ENCODE measurements at places on chromosomes 16 and 17. TPM values are rescaled to one million over a fixed set of nuclear protein-coding genes. Genes with fewer than 3 reads are reported as not detected.

- no peak for DNase-seq
These were observed 28.2 kb upstream of the CCL1 start for GRCh38 chr17:34391241-34391640.

GRCh38 chr16:26316683-26317464 is 625.1 kb downstream of the HS3ST4 start:
- DNase-seq: peak; percentile 12

DNA sequence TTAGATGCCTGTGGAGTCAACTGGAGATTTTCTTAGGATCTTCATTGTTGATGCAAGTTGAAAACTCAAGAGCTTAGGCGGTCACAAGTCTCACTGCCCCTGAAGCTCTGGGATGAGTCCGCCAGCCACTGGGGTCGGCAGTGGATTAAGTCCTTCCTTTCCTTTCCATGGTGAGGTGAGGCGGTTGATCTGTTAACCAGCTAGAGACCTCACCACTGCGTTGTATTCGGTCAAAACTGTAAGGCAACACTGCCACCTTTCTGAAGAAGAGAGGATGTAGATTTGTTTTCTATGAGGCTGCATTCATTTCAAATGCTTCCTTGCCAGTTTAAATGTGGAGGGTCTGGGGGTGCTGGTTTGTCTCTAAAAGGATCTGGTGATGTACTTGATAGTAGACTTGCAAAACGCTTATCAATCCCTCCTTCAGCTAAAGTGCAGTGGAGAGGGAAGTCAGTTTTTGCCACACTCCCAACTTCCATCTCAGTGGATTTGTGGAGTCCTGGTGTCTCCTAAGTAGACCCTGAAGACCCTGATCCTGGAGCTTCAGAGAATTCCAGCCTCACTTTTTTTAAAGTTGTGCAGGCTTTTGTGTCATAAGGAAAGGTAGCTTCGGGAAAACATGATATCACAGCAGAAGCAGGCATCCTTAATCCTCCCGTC is 1.7 kb downstream of the MYOCD start:
- no peak for DNase-seq

GRCh38 chr17:79915850-79916430 is 76.7 kb upstream of the CBX4 start:
- no peak for DNase-seq

DNA sequence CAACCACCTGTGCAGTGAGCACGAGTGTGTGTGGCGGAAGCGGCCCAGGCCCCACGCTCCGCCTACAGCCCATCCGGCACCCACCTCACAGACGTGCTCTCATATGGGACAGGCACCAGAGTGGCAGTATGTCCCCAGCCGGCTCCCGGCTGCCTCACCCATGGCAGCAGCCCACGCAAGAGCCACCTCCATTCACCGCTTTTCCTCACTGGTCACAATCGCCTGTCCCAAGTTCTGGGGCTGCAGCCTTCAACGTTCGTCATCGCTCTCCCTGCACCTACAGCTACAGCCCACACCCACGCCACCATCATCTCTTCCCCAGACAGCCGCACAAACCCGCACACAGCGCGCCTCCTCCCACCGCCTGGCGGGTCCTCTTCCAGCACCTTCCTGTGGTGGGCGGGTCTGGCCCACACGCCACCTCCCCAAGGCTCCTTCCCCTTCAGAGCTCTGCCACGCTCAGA is 17.5 kb upstream of the TRAP1 start:
- no peak for DNase-seq

GDPD1 gene
- polyA plus RNA-seq: 10.3 TPM

DNA sequence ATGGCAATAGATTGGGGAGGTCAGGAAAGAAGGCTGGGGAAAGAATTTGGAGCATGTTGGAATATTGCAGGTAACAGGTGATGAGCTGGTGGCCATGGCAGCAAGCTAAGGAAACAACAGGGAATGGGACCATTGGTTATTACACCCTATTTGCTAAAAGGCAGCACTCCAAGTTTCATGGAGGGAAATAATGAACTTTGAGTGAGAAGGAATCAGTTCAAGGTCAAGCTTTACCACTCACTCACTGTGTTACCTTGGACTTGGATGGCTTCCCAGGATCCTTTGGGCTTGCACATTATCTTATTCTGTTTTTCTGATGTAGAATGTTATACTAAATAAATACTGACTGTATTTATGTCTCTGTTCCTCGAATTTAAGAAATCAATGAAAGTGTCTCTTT is 792.8 kb upstream of the CDH8 start:
- no peak for DNase-seq
